ENCODE measurements at places on chromosomes 6 and 20. TPM values are rescaled to one million over a fixed set of nuclear protein-coding genes. Genes with fewer than 3 reads are reported as not detected.

SGK1 gene
- 37.5 TPM for total RNA-seq

- DNase-seq, result no peak
These were observed 7.0 kb downstream of the NDUFAF5 start for GRCh38 chr20:13791540-13792459.

GRCh38 chr20:32278199-32278643 lies 770 bp downstream of the KIF3B start:
- DNase-seq, result no peak

DNA sequence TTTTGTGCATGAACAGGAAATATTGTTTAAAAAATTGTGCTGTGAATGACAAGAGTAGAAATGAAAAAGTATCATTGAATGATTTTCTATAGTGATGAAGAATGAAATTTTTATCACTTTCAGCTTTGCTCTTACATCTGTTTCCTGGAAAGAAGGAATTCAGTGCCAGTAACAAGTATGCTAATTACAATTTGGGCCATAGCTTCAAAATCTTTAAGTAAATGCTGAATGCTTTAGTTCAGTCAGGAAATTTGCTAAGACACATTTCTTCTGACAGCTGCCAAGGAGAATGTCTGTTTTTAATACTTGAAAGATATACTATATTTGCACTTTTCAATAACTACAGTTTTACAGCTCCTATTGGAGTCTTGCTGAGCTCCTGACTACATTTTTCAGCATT lies 203.7 kb upstream of the RSPO3 start:
- no peak for DNase-seq

DNA sequence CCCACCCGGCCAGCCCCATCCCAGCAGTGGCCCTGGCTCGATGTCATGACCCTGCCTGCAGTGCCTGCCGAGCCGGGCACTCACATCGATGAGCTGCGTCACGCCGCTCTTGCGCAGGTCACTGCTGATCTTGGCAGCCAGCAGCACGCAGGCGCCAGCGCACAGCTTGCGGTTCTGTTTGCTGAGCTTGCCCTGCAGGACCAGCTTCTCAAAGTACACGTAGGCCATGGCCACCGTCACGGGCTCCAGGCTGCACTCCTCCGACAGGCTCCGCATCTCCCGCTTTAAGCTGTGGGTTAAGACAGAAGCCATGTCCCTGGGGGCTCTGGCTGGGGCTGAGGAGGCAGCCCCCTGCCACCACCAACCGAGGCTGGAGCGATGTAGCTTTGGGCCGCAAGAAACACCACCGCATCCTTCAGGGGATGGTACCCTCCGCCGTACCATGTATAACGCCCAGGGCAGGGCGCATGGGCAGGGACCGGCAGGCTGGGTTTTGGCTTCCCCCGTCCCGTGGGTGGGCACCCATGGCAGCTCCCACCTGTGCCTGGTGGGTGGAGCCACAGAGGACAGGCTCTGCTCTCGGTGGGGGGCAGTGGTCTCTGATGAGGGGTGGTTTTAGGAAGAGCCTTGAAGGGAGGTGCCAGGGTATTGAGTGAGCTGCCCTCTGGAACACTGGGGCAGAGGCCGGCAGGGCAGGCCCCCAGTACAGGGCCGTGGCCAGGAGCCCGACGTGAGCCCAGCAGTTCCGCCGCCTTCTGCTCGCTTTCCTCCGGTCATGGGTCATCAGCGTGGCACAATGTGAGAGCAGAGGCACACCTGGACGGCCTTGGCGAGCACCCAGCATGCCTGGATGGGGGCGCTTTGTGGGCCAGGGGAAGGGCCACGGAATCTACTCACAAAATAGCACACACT lies 4.5 kb downstream of the RPS21 start:
- no peak for DNase-seq

- no peak for DNase-seq
These were observed 1261.9 kb upstream of the CITED2 start for GRCh38 chr6:140636271-140636907.
